ENCODE measurements at places on chromosomes 3 and 15.

DNA sequence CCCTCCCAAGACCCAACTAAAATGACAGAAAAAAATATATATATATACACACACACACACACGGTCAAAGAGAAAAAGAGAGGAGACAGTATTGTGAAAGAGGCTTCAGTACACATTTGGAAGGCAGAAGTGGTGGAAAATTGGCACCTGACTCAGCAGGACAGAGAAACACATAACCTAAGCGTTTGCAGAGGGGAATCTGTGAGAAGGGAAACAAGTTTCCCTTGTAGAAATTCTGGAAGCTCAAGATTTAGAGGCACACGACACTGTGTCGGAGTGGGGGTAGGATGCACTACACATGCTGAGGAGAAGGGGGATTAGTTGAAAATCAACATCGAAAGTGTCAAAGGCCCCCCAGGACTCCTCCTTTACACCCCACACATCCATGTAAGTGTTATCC lies 53.1 kb downstream of the PAK2 start:
- peak; percentile 39 for DNase-seq

GRCh38 chr15:95018888-95019545 lies 787.7 kb downstream of the MCTP2 start:
- DNase-seq = peak; percentile 90

DNA sequence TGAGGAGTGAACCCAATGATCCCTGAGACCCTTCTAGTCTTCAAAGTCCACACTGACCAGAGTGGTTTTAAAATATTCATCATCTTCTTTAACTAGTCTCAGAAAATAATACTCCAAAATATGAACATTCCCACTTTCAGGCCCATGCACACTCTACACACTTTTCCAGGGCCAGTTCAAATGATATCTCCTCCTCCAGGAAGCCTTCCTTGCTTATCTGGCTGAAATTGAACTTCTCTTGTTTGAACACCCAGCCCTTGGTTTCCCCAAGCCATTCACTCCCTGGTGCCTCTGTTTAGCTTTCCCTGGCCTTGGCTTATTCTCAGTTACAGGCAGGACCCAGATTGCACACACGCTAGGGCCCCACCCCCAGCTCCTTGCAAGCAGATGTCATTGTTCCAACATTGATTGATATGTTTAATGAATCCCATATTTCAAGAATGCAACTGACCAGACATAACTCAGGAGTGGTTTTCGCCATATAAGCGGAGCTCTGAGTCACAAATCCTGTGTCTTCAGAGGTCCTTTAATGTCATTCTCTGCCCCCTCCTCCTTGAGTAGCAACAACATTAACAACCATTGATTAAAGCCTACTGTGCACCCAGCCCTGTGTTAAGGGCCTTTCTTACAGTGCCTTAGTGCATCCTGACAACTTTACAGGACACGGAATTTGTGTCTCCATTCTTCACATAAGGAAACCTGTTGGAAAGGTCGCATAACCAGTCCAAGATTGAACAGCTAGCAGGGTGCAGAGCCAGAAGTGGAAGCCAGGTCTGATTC lies 2.1 kb downstream of the ITGA11 start:
- no peak for DNase-seq

- peak; percentile 9 for DNase-seq
These were observed 867.8 kb downstream of the SQOR start for GRCh38 chr15:46502667-46503066.

All from cardiac fibroblast (primary cell).